ENCODE measurements at places on chromosomes 7 and 10.

DNA sequence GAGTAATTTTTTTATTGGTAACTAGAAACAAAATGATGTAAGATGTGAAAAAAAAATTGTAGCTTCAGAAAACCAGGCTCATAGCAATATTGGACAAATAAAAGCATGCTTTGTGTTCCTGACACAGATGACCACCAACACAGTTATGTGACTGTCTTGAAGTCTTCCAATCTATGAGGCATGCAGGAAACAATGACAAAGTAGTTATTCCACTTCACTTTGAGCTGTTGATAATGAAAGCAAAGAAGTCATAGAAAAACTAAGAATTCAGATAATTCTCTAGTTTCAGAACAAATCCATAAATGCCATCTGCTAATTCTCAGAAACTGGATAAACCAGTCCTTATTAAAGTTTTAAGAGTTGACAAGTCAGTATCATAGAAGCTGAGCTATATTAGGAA is 378.4 kb upstream of the SEMA3D start:
- DNase-seq = no peak

DNA sequence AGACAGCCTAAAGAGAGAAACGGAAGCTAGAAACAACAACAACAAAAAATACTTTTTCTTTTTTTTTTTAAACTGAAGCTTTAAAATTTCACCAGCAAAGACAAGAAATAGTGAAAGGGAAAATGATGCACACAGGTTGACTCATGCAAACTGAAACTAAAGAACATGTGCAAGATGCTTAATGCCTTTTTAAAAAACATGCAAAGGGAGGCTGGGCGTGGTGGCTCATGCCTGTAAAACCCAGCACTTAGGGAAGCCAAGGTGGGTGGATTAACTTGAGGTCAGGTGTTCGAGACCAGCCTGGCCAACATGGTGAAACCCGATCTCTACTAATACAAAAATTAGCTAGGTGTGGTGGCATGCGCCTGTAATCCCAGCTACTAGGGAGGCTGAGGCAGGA is 15.1 kb upstream of the CUBN start:
- no peak for DNase-seq

- DNase-seq = no peak
Observed at GRCh38 chr10:7855205-7855604, 36.9 kb downstream of the TAF3 start.

DNA sequence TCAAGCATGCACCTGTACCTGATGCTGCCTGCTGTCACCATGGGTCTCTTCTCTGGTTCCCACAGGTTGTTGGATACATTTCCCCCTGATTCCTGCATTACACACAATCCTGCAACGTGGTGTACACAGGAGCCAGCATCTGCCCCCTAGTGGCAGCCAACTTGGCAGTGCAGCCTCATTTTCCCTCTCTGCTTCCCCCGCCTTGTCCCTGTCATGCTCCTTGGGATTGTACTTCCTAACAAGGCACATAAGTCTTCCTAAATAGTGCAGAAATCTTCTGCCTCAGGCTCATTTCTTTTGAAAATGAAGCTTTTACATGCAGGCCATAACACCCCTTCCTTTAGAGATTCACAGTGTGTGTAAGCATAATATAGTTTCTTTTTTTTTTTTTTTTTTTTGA is 387.5 kb downstream of the CCSER2 start:
- DNase-seq = no peak

- no peak for DNase-seq
Observed at GRCh38 chr7:56291-56913, 136.0 kb upstream of the FAM20C start.

- DNase-seq = no peak
Observed at GRCh38 chr10:74206746-74207145, 55.7 kb downstream of the ADK start.

DNA sequence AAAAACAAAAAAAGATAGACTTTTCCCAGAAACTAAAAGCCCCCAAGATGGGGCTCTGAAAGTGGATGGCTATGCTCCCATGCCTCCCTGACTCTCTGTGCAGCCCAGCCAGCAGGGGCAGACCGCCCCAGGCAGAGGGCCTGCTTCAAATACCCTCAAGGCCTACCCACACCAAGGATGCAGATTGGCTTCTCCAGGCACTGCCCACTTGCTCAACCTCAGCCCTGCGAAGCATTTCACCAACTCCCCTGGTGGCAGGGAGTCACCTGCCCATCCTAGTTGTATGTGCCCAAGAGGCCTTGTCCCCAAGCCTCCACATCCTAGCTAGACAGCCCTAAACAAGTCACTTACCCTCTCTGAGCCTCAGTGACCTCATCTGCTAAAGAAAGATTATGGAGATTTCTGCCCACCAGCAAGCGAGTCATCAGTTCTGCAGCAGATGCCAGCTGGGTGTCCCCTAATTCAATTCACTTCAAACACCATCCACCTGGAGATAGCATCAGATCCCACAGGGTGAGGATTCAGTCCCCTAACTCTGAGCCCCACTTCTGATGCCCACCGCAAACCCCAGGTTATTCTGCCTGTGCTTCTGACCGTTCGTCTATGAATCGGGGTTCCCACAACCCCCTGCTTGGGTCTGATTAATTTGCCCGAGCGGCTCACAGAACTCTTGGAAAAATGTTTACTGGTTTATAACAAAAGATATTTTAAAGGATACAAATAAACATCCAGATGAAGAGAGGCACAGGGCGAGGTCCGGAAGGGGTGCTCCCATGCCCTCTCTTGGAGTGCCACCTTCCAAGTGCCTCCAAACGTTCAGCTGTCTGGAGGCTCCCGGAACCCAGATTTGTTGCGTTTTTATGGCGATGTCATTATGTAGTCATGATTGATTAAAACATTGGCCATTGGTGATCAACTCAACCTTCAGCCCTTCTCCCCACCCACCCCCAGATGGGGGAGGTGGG is 18.6 kb upstream of the ZMIZ1 start:
- DNase-seq = no peak

- no peak for DNase-seq
Observed at GRCh38 chr10:112797855-112798254, 152.2 kb upstream of the TCF7L2 start.

- no peak for DNase-seq
Observed at GRCh38 chr10:118983263-118983662, 46.3 kb upstream of the NANOS1 start.

DNA sequence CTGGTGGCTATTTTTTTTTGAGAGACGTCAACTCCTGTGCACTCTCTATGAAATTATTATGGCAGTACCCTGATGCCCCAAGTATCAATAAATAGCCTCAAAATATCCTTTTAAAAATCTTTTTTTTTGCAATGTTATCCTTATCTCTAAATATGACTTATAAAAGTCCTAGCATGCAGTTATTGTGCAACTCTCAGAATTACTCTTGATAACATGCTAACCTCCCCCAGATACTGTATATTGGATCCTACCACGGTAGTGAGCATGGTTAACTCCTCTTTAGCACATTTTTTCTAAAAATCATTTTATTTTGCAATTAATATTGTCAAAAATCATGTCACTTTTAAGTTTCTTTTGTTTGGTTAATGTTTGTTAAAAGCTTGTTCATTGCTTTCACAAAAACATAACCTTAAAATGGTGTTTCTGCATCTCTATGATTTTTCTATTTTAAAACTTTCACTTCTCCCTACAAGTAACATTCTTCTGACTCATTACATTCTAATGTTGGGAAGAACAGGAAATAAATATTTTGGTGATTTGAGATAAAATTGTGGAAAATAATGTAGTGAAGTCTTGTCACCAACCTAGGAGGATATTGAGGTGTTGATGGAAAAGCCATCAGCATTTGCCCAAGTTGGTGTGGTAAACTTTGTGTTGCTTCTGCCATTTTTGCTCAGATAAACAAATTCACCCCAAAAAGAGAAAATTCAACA is 42.1 kb upstream of the ADRA2A start:
- DNase-seq = no peak

DNA sequence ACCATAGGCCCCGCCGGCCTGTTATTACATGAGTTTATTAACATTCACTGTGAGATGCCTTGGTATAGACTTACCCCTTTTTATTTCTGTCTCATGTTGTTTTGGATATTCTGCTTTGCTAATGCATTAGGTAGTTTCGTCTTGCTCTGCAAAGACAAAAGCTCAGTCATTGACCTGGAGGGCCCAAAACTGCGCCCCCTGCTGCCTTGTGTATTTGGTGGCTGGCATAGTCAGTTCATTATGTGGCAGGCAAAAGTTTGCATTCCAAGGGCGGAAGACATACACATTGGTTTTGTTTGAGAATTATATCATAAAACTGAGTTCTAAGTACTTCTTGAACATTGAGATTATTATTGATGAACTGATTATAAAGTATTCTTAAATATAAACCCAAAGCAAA is 372.5 kb downstream of the SDK1 start:
- no peak for DNase-seq

DNA sequence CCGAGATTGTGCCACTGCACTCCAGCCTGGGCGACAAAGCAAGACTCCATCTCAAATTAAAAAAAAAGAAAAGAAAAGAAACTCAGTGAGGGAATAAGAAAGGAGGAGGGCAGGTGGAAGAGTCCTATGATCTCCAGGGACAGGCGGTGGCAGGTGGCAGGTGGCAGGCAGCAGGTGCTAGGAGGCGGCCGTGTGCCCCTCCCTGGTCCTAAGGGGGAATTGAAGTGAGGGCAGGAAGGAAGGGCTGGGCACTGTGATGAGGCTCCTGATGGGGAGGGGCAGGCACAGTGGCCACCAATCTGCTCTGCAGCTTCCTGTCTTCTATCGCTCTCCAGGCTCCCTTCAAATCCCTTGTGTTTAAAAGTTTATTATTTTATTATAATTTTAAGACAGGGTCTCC is 41.2 kb upstream of the UBE3C start:
- DNase-seq = no peak

- DNase-seq = peak; percentile 88
Observed at GRCh38 chr10:58734116-58734515, 221.4 kb downstream of the BICC1 start.
